ENCODE measurements at places on chromosomes 6 and 20. TPM values are rescaled to one million over a fixed set of nuclear protein-coding genes. Genes with fewer than 3 reads are reported as not detected.
A peak's percentile ranks its signal among the peaks of the same experiment; 100 is the strongest.

DNA sequence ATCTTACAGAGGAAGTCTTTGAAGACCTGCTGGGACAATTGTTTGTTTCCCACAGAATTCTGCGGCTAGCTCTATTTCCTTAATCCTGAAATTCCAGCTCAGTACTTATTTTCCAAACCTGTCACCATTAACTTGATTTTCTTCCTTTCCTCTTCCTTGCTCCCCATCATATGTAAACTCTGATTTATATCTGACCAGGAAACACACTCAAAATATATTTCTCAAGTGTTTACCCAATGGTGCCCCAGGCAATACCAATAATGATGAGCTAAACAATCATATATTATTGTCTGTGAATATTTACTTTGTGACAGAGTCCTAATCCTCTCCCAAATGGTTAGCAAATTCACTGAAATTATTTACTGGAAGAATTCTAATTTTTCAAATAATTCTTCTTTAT, 597.3 kb downstream of the PKHD1 start:
- H3K4me3 ChIP-seq: no peak overlapping the region
- H3K36me3 ChIP-seq: no peaks in the 10 kb centered on the region
- no peak overlapping the region for H3K27ac ChIP-seq
- H3K4me1 ChIP-seq: no peaks in the 10 kb centered on the region

- H3K27me3 ChIP-seq: no peaks in the 10 kb centered on the region
- no peak overlapping the region for H3K4me3 ChIP-seq
- H3K27ac ChIP-seq: no peak overlapping the region
- DNase-seq: peak; percentile 15
- peaks cover 67% of the 10 kb centered on the region for H3K36me3 ChIP-seq
- H3K4me1 ChIP-seq: no peaks in the 10 kb centered on the region
Measured at GRCh38 chr6:106658469-106658868, 29.1 kb downstream of the QRSL1 start.

- H3K4me1 ChIP-seq: no peaks in the 10 kb centered on the region
- no peak overlapping the region for H3K27ac ChIP-seq
- H3K27me3 ChIP-seq: peaks cover 5% of the 10 kb centered on the region
- DNase-seq: no peak
- no peaks in the 10 kb centered on the region for H3K36me3 ChIP-seq
Measured at GRCh38 chr6:70221715-70222438, 81.0 kb downstream of the COL9A1 start.

The HSF2 gene
- 9.1 TPM for total RNA-seq
